ENCODE measurements at places on chromosomes 7 and 10. TPM values are rescaled to one million over a fixed set of nuclear protein-coding genes. Genes with fewer than 3 reads are reported as not detected.

Gene C10orf88
- 6.7 TPM for total RNA-seq

Gene GNAT3
- not detected for total RNA-seq

Gene AKR1B15
- not detected for total RNA-seq

Gene SLIT1
- total RNA-seq: 0.11 TPM

Gene PPP1R17
- total RNA-seq: not detected
